OCI-LY7 (cell line): ENCODE measurements at places on chromosomes 1 and 21.

DNA sequence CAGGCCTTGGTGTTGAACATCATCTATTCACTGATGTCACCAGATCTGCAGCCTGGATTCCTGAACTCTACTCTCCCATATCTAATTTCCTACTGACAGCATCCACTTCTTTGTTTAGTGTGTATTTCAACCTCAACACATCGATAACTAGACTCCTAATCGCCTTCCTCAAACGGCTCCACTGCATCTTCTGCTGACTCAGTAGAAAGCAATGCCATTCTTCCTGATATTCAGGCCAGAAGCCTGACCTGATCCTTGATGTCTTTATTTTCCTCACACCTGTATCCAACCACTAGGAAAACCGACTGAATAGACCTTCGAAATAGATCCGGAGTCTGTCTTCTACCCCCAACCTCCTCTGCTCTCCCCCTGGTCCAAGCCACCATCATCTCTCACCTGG lies 466.9 kb downstream of the PCP4 start:
- DNase-seq: no peak

DNA sequence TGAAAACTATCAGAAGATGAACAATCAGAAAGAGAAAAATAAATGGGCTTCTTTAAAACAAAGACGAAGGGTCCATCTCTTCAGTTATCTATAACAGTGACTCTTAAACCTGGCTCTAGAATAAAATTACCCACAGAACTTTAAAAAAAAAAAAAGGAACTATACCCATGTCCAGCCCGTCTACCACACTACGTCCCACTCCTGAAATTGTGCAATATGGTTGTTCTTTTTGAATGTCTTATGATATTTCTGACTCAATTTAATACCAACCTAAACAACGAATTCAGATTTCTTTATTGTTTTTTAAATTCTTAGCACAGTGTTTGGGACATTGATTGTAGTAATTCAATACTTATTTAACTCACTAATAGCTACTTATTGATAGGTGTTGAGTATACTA lies 246.3 kb downstream of the DPYD start:
- no peak for DNase-seq

DNA sequence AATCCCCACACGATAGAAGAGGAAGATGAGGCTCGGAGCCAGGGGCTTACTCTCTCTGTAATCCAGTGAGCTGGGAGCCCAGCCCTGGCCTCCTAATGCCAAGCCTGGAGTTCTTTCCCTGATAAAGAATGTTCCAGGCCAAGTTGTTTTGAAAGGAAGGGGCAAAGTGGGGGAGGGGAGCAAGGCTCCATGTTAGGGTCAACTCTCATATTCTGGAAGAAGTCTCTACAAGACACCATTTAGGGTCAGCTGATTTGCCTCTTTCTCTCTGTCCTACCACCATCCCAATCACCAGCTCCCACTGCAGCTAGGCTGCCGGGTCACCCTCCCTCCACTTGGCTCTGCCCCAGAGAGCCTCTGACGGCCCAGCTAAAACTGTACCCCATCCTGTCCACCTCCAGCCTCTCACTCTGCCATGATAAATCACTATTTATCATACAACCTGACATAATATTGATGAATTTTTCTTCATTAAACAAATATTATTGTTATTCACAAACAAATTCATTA lies 95.0 kb downstream of the GLIS1 start:
- no peak for DNase-seq

DNA sequence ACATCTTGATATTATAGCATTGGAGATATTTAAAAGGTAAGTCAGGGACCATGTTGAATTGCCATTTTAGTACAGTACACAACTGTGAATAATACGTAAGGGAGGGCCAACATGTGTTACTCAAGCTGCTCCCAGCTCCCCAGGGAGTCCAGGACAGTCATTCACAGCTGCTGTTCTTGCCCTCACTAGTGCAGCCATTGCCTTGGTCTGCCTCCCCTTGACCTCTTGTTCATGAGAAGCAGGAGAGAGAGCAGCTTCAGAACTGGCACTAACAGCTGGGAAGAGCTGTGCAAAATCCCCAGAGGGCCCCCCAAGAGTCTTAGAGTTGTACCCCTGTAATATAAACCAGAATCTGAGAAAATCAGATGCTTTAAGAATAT lies 16.4 kb downstream of the TCEANC2 start:
- no peak for DNase-seq

GRCh38 chr1:114756009-114756892 lies 1.5 kb downstream of the CSDE1 start:
- peak; percentile 49 for DNase-seq

GRCh38 chr1:82733645-82734044 lies 932.9 kb downstream of the ADGRL2 start:
- no peak for DNase-seq

DNA sequence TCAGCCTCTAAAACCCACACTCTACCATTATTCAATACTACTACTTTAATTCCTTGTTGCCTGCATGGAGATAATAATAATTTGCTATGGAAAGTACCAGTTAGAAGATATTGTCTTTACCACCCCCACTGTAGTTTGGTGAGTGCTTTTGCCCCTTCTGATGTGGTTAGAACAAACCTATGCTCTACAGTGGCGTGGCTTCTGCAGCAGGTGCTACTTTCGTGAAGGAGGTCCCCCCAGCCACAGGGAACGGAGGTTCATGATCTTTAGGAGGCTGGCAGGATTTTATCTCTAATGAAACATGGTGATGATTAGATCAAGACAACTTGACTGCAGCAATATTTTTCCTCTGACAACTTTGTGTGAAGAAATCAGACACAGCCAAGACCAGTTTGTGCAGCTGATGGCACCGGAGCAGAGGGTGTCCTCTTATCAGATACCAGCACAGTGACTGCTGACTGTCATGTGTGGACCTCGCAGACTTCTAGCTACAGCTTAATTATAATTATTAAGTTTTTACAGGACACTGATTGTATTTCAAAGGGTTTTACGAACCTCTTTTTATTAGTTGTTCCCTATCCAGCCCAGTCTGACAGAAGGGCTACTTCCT lies 10.7 kb upstream of the TCHH start:
- DNase-seq: no peak

- no peak for DNase-seq
Measured at GRCh38 chr1:225943582-225943981, 2.6 kb upstream of the LEFTY2 start.

DNA sequence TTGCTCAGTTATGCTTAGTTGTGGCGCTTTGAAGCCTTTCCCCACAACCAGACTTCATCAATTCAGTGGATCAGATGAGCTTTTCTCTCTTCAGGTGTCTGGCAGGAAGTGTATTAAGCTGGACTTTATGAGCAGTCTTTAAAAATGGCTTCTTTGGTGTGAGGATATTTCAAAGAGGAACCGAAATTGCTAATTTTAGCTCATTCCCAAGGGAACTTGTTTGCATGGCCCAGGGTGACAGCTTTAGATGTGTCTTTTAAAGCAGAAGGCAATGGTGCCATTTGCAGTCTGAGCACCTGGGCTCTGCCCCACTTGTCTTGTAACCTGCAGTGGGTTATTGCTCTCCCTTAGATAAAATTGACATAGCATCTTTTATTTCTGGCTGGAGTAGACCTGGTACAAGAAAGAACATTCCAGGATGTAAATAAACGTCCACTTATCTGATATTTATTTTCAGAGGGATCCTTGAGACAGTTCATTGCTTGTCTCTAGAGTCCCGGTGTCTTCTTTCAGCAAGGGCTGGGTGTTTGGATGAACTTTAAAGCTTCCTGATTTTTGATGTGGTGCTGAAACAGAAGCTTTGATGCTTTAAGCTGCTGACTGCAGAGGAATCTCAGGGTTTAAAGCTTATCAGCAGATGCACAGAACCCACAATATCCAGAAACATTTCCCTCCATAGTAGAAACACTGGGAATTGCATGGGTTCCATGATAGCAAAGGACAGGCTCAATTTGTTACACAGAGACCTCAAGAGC lies 241.7 kb downstream of the ADGRL2 start:
- DNase-seq: peak; percentile 61

GRCh38 chr1:87123610-87124009 lies 205.1 kb upstream of the LMO4 start:
- DNase-seq: no peak

DNA sequence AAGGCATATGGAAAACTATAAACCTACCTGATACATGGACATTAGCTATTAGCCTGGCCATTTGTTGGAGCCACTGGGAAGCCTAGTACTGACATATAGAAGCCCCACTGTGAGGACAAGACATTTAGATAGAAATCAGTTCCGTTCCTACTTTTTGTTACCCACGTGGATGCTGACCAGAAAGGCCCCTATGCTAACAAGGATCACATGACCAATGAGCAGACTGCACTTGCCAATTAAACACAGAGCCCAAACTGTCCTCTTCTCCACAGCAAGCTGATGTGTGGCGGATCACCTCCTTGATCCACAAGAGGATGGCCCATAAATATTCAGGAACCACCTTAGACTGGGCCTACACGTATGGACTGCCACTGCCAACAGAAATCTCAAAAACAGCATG lies 11.2 kb upstream of the OR6K3 start:
- DNase-seq: no peak

DNA sequence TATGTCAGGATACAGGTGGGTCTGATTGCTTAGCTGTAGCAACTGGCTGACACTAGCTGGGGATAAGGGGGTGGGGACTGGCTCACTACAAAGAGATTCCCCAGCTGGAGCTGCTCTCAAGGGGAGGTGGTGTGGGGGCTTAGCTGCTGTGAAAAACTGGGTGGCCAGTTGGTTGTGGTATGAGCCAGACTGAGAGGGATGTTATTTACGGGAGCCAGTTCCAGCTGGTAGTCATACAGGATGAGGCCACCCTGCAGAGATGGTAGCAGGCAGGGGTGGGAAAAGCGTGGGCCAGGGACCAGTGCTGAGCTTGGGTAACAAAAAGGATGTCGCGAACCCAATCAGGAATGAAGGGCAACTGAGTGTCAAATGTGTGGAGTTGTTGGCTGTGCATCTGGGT lies 204.0 kb upstream of the C21orf91 start:
- no peak for DNase-seq

DNA sequence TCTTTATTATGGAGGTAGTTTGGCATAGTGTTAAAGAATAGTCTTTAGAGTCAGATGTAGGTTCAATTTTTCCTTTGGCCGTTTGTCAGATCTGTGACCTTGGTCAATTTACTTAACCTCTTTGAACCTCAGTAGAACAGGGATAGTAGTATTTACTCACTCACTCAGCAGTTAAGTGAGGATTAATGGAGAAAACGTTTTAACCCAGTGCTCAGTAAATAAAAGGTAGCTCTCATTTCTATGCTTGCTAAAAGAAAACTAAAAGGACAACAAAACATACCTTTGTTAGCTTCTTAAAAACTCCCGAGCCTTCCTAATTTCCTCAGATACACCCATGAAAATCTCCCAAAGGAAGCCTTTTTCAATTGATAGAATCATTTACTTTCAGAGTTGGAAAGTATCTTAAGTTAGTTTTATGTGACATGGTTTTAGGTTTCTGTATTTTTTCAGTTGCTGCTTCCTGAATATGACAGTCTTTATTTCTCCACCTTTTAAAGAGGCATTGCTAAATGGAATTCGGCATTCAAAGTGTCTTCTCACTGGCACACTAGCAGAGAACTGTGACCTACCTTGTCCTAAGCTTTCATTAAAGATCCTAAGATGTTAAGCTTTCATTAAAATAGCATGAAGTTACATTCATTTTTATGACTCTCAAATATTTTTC lies 7.8 kb downstream of the ABCD3 start:
- DNase-seq: no peak

- DNase-seq: no peak
Measured at GRCh38 chr1:47031059-47031458, 7.6 kb downstream of the CYP4X1 start.

DNA sequence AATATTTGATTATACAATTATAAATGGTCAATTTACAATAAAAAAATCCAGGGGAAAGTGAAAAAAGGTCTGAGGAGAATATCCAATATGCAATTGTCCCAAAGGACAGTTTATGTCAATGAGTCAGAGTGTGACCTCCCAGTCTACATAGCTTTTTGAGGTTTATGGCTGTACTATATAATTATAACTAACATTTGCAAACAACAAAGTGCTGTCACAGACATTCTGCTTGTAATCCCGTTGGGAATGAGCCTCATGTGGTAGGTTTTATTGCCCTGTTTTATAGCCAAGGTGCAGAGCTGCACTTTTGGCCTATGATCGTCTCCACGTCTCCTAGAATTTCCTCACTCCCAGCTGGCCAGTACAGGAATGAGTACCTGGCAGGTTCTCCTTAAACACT lies 103.8 kb downstream of the ADSS2 start:
- no peak for DNase-seq

DNA sequence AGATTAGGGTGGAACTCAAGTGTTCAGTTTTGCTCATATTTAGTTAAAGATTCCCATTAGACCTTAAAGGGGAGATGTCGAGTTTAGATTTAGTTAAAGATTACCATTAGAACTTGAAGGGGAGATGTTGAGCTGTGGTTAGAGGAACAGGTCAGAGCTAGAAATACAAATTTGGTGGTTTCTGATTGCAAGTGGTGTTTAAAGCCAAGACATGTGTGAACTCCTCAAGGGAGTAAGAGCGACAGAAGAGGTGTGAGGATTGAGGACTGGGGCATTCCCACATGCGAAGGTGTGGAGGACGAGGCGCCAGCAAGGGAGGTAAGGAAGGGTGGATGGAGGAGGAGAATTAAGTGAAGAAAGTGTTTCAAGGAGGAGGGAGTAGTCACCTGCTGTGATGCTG lies 168.6 kb downstream of the IER5 start:
- DNase-seq: no peak

GRCh38 chr1:161994175-161994668 lies 29.4 kb downstream of the OLFML2B start:
- DNase-seq: no peak

GRCh38 chr1:236922190-236922589 lies 82.1 kb downstream of the MT1HL1 start:
- DNase-seq: no peak

GRCh38 chr1:7783178-7783711 lies 846 bp upstream of the PER3 start:
- DNase-seq: peak; percentile 31

DNA sequence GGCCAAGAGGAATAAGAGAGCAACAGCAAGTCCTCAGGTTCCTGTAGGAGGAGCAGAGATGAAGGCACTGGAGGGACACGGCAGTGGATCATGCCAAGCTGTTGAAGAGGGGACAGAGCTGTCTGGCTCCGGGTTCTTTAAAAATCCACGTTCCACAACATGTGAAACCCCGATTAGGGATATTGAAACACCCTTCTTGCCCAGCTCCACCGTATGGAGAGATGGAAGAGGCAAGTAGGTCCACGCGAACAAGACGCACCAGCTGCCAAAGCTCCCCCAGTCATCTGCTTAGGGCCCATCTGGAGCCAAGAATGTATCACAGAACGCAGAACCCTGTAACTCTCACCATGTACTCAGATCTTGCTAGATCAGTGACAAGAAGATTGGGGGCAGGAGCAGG lies 3.9 kb downstream of the C1orf198 start:
- DNase-seq: no peak

- peak; percentile 7 for DNase-seq
Measured at GRCh38 chr1:225567789-225568188, 85.1 kb downstream of the ENAH start.

- no peak for DNase-seq
Measured at GRCh38 chr1:27116697-27117096, 38.2 kb downstream of the SLC9A1 start.

- DNase-seq: no peak
Measured at GRCh38 chr1:99658031-99658290, 12.0 kb downstream of the PALMD start.
